ENCODE measurements at places on chromosomes 3 and 15.

GRCh38 chr3:118348169-118348557, 686.5 kb downstream of the IGSF11 start:
- DNase-seq: no peak

DNA sequence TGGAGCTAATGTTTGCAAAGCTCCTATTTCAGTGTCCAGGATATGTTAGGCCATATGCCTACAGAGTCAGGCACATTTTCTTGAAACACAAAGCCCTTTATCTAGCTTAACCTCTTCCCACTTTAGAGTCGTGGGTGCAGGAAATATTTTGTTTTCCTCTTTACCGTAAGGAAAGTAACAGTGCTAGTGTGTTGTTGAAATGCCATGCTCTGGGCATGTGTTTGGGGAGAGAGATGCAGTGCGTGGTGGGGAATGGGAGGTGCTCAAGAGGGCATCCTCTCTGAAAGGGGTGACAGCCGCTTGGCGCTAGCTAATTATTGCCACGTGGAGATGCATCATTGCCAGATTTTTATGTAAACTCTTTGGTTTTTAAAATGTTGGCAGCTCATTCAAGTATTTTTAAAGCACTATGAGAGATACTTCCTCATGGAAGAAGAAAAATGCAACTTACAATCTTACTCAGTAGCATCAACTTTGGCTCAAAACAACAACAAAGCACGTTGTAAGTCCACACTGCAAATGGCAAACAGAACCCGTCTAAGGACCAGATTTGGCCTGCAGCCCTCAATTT, 152.6 kb downstream of the LPP start:
- DNase-seq: no peak

DNA sequence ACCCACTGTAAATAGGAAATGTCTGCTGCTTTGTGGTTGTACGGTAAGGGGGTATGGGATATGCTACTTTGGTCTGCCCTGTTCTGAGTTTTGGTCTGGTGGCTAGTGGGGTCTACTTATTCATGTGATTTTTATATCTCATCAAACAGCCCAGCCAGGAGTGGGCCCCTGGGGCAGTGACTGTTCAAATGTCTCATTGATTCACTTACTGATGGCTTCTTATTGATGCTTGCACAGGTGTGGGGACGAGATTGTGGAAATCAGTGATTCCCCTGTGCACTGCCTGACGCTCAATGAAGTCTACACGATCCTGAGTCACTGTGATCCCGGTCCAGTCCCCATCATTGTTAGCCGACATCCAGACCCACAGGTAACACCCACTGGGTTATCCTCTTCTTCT, 38.5 kb downstream of the STARD5 start:
- no peak for DNase-seq

- no peak for DNase-seq
Measured at GRCh38 chr3:72408983-72409779, 439.1 kb downstream of the SHQ1 start.

DNA sequence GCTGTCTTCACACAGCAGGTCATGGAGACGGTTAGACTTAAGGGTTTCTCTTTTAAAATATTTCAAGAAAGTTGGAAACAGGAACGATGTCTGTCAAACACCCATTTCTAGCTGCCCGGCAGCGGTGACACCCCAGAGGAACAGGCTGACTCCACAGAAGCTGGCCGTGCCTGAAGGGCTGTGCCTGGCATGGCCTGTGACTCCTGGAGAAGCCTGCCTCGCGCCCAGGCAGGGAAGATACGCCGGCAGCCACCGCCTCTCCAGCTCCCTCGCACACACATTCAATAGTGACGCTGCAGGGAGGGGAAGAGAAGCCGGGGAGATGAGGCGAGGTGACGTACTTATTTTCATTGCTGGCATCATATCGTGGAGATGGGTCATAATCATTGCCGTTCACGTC, 59.9 kb downstream of the PCSK6 start:
- DNase-seq: no peak

GRCh38 chr3:126344380-126345041, 12.7 kb downstream of the KLF15 start:
- DNase-seq: no peak

- DNase-seq: no peak
Measured at GRCh38 chr3:17259685-17260084, 374.9 kb downstream of the PLCL2 start.

- DNase-seq: no peak
Measured at GRCh38 chr3:100719136-100719535, 9.8 kb downstream of the TFG start.

- peak; percentile 70 for DNase-seq
Measured at GRCh38 chr3:165642761-165643420, 194.3 kb downstream of the BCHE start.

- DNase-seq: peak; percentile 60
Measured at GRCh38 chr3:168933614-168934013, 729.9 kb downstream of the MECOM start.

- no peak for DNase-seq
Measured at GRCh38 chr3:142987707-142988106, 13.7 kb upstream of the U2SURP start.

GRCh38 chr15:82535566-82536408, 4.5 kb downstream of the RPS17 start:
- no peak for DNase-seq

- DNase-seq: no peak
Measured at GRCh38 chr3:183061391-183062172, 37.7 kb downstream of the MCCC1 start.

DNA sequence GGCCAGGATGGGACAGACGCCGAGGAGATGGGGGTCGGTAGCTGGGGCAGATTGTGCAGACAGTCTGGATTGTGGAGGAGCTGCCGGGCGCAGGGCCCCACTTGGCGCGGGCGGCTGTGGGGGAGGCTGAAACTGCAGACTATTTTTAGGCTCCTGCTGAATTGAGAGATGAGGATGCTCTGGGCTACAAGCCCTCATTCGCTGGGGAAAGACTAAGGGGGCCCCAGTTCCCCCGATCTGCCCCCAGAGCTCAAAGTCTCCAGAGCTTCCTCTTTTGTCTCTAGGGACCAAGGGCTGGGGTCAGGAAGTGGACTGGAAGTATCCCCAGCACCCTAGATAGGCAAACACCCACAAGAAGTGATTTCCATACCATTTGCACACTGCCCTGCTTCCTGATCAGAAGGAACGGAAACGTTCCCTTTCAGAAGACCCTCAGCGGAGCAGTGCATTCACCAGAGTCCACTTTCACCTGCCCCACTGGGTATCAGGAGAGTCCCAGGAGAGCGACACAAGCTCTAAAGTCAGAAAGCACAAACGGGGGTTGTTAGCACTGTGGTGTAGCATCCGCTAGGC, 29.7 kb downstream of the SEMA7A start:
- DNase-seq: no peak

- DNase-seq: no peak
Measured at GRCh38 chr15:62853114-62853840, 189.3 kb upstream of the TPM1 start.

GRCh38 chr3:176561826-176562225, 635.5 kb downstream of the TBL1XR1 start:
- DNase-seq: no peak

All from BJ (cell line).